ENCODE measurements at places on chromosomes 1 and 21.

GRCh38 chr1:236861560-236862218 is 66.6 kb downstream of the MTR start:
- H3K4me1 ChIP-seq, result no peaks in the 10 kb centered on the region
- no peak overlapping the region for H3K27ac ChIP-seq
- no peak for DNase-seq
- H3K36me3 ChIP-seq, result peaks cover 61% of the 10 kb centered on the region

DNA sequence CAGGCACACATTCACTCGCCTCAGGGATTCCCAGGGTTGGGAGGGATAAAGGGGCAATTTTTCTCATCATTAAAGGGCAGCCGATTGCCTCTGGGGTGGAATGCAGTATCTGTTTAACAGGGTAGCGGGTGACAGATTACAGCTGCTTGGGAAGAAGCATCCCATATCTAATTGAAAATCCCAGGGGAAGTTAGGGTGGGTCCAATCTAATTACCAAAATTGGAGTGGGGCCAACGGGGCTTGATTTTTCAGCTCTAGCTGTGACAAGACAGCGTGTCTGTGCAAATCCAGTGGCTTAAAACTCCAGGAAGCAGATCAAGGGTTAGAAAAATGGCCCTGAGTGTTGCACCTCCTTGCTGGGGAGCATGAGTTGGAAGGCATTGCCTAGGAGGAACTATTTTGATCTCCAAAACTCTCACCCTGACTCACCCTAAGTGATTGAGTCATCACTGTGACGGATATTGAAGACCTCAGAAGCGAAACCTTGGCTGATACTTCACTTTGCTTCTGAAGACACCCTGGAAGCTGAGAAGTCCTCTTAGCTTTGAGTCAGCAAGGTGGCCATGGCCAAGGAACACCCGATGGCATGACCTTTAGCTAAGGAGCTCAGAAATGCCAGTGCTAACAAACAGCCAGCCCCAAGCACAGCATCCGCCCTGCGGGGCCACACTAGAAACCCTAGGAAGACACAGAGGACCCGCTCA is 46.0 kb downstream of the GRHL3 start:
- H3K27me3 ChIP-seq, result no peaks in the 10 kb centered on the region
- peaks cover 4% of the 10 kb centered on the region for H3K36me3 ChIP-seq
- peak overlapping the region; percentile 86 for H3K27ac ChIP-seq
- H3K4me3 ChIP-seq, result no peak overlapping the region
- DNase-seq, result no peak

GRCh38 chr1:55087439-55087838 is 48.1 kb downstream of the PCSK9 start:
- H3K4me1 ChIP-seq, result no peaks in the 10 kb centered on the region
- no peak overlapping the region for H3K4me3 ChIP-seq
- no peak for DNase-seq

GRCh38 chr1:112618721-112619517 is at the start of gene ST7L:
Gene ST7L (minus strand): TSS chr1:112619141. CDS start chr1:112619113, 28 bp downstream.
- DNase-seq, result peak; percentile 79
- peak within 1 kb of the TSS; percentile 98 for H3K4me3 ChIP-seq
- H3K27ac ChIP-seq, result peak within 1 kb of the TSS; percentile 92
- H3K36me3 ChIP-seq, result peaks cover 3% of the 10 kb centered on the region

- peaks cover 36% of the 10 kb centered on the region for H3K4me1 ChIP-seq
- DNase-seq, result no peak
- peaks cover 5% of the 10 kb centered on the region for H3K27me3 ChIP-seq
- peak overlapping the region; percentile 100 for H3K27ac ChIP-seq
- peak overlapping the region; percentile 99 for H3K4me3 ChIP-seq
- H3K36me3 ChIP-seq, result no peaks in the 10 kb centered on the region
These were observed 791 bp upstream of the PIK3R3 start for GRCh38 chr1:46133181-46133658.

DNA sequence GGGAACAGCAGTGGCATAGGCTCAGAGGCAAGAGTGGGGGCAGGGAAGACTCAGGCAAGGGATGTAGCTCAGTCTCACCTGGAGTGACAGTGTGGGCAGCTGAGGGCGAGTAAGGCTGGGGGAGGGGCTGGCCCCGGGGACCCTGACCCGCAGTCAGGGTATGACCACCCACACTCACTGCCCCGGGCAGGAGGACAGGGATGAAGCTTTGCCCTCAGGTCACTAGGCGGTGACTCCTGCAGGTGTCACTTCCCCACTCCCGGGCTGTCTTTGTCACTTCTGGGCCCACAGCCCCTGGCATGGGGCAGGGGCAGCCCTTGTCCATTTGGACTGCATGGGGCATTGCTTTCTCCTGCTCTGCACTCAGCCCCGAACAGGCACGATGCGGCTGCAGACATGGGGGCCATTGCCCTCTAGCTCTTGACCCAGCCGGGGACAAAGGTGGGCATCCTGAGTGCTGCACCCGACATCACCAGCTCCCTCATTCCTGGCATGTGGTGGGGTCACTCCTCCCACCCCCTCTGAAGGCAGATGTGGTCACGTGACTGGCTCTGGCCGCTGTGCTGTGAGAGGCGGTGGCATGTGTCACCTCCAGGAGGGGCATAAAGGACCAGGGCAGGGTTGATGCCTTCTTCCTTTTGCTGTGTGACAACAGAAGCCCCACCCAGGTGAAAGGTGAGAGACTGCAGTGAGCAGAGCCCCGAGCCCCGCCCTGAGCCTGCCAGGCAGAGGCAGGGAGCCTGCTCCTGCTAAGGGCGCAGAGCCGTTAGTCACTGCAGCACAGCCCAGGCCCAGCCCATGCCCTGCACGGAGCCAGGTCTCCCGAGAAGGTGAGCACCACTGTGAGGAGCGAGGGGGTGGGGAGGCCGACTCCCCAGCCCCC is 66.0 kb downstream of the MATN1 start:
- no peaks in the 10 kb centered on the region for H3K36me3 ChIP-seq
- no peak overlapping the region for H3K4me3 ChIP-seq
- no peak for DNase-seq
- H3K27me3 ChIP-seq, result peaks cover 7% of the 10 kb centered on the region

Data from type B pancreatic cell (in vitro differentiated cells).